ENCODE measurements at places on chromosomes 2 and 18.

GRCh38 chr2:96409820-96410164, 74.2 kb downstream of the NCAPH start:
- no peak for DNase-seq

DNA sequence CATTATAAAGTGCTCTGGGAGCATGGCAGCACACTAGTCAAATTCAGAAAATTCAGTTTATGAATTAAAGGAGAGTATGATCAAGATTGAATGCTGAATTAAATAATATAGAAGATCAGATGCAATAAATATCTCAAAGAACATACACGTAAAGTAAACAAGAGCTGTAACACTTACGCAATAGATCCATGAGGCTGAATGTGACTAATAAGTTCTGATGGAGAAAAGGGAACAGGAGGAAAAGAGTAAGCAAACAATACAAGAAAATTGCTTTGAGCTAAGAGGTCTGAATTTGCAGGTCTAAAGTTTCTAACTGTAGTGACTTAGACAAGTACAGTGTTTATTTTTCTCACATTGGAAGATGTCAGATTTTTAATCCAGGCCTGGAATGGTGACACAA, 646.7 kb upstream of the ZNF804A start:
- DNase-seq = no peak

- DNase-seq = no peak
Observed at GRCh38 chr2:112343827-112344585, 68.6 kb downstream of the ZC3H6 start.

- DNase-seq = no peak
Observed at GRCh38 chr2:207048416-207048815, 109.1 kb downstream of the CPO start.

GRCh38 chr2:15092181-15092580, 459.7 kb downstream of the LRATD1 start:
- DNase-seq = no peak

DNA sequence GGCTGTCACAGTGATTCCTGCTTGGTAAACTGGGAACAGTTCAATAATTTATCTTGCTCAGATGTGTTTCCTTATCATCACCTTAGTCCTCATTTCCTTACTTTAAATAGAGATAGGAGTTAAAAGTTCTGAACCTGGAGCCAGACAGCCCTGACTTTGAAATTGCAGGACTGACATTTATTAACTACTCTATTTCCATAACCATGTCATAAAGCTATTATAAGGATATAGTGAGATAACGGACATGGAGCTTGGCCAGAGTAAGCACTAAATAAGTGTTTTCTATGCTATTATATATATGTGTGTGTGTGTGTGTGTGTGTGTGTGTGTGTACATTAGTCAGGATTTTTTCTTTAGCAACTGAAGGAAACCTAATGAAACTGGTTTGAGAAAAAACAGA, 13.1 kb downstream of the NT5DC4 start:
- peak; percentile 0 for DNase-seq

GRCh38 chr2:3606028-3606369, 11.1 kb downstream of the COLEC11 start:
- DNase-seq = no peak

GRCh38 chr2:134592377-134592776, 126.4 kb downstream of the TMEM163 start:
- DNase-seq = no peak

DNA sequence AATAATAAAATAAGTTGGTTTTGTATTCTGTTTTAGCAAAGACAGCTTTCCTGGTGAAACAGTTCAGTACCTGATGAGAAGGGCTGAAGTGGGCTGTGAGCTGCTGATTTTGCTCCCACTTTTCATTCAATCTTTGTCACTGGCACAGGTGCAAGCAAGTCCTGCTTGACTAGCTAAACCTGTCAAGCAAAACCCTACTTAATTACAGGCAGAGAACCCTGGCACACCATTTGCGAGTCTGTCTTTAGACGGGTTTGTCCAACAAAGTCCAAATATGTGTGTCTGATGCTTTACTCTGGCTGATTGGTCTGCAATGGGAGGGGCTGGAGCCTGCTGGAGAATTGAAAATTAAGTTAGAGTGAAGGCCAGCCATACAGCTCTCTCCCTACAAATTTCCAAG, 267.2 kb downstream of the EPHA4 start:
- DNase-seq = no peak

DNA sequence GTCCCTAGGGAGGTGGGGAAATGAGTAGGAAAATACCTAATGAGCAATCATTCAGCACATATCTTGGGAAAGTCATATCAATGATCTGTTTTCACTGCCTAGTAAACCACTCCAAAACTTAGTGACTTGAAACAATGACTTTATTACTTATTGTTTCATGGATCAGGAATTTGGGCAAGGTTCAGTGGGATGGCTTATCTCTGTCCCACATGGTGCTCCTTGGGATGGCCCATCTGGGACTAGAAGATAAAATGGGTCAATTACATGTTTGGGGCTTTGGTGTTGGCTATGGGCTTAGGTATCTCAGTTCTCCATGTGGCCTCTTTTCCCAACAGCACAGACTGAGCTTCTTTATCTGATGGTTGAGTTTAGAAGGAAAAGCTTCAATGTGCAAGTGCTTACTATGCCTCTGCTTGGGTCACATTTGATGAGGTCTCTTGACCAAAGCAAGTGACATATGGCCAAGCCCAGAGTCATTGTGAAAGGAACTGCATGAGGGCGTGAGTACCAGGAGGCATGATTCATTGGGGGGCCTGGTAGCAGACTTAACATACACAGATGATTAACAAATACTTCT, 218.1 kb upstream of the TNP1 start:
- no peak for DNase-seq

DNA sequence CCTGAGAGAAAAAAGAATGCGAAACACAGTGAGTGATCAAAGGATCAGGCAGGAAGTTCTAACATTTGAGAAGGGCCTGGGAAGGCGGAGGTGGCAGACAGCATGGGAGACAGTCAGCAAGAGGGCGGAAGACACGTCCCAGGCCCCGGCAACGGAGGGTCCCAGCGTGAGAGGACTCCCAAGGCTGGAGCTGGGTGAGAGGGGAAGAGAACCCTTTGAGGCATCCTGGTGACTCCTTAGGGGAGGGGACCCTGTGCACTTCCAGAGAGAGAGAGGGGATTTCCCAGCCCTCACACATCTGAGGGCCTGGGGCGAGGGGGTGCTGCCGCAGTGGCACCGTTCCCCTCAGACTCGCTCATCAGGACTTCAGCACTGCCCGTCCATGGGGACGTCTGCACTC, 133.4 kb downstream of the RTP5 start:
- no peak for DNase-seq

GRCh38 chr2:3162442-3163077, 215.1 kb downstream of the EIPR1 start:
- DNase-seq = no peak

- DNase-seq = no peak
Observed at GRCh38 chr2:192148241-192148619, 46.5 kb downstream of the TMEFF2 start.

DNA sequence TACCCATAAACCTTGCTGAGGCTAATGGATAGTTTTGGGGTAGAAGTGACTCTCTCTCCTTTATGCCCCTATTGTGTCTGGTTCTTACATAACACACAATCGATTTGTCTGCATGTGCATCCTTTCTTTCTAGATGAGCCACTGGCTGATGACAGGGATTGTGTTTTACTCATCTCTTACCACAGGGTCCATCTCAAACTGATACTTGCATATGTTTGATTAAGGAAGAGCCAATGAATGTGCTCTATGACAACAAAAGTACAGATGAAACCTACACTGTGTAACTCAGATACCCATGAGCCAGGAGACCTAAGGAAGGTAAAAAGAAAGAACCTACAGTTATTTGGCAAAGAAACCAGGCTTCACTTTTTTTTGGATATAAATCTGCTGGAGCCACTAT, 13.2 kb upstream of the BZW1 start:
- DNase-seq = no peak

DNA sequence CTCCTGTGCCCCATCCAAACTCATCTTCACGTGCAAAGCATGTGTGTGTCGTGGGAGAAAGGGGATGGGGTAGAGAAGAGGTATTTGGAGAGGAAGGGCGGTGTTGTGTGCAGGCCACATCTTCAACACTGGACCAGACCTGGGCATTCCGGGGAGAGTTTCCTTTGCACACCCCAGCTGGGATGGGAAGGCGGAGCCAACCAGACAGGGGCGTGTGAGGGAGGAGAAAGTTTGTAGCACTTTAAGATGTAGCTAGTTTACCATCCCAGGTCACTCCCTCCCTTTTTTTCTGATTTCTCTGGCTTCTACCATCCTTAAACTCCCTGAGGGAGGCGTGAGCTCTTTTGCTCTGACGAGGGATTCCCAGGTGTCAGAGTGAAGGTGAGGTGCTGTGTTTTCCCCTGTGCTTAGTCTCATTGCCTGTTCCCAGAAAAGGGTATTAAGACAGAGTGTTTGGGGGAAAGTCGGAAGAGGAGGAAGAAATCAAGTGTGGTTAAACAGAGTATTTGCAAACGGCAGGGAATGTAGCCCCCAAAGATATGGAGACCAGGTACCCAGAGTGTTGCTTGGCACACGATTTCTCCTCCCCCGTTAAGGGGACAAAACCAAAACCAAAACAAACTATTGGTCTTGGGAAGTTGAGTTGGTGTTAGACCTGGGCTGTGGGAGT, 1.6 kb downstream of the SETBP1 start:
- DNase-seq = no peak

- no peak for DNase-seq
Observed at GRCh38 chr2:97750017-97750416, 36.6 kb downstream of the ZAP70 start.

- no peak for DNase-seq
Observed at GRCh38 chr2:207674826-207675225, 36.6 kb upstream of the CCNYL1 start.

DNA sequence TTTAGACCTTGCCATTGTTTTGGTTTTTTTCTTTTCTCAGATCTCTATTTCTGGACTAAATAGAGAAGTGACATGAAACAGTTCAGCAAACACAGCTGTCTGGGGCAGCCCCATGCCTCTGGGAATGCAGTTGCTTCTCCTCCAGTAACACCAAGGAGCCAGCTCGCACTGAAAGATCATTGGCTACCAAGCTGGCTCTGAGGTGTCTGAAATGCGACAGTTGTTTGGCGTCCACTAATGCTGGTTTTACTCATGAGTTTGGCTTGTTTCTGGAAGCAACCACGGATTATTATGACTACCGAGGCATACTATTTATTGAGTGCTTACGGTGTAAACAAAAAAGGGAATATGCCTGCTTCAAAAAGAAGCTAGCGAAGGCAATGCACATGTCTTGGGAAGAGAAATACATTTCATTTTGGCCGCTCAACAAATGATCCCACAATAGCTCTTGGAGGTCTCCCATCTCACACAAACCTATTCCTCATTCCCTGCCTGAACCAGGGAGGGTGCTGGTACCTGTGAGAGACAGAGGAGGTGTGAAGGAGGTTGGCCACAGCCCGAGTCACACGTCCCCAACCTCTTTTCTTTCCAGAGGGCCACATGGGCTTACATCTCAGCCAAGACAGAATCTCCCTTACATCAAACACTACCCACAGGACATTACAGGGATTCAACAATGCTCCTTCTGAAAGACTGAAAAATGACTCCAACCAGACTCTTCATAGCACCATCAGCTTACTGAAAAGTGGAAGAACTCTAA, 37.5 kb upstream of the NEB start:
- DNase-seq = no peak

GRCh38 chr2:64488050-64488974, 34.4 kb downstream of the LGALSL start:
- DNase-seq = peak; percentile 83

- DNase-seq = peak; percentile 45
Observed at GRCh38 chr2:168456521-168457189, 583 bp downstream of the CERS6 start.
